ENCODE measurements at places on chromosomes 1 and 21.

DNA sequence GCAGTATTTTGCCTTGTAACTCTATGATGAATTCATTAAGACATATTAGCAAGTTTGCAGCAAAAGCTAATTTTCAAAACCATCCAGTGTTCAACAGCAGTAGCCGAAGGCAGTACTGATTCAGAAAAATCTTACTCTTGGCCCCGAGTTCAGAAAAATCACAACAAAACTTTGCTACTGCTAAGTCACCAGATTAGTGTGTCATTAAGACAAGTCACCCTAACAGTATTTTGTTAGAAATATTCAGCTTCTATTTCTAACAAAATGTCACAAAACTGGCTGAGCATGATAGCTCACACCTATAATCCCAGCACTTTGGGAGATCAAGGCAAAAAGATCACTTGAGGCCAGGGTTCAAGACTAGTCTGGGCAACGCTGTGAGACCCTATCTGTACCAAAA is 8.2 kb downstream of the GTF2B start:
- DNase-seq: no peak

DNA sequence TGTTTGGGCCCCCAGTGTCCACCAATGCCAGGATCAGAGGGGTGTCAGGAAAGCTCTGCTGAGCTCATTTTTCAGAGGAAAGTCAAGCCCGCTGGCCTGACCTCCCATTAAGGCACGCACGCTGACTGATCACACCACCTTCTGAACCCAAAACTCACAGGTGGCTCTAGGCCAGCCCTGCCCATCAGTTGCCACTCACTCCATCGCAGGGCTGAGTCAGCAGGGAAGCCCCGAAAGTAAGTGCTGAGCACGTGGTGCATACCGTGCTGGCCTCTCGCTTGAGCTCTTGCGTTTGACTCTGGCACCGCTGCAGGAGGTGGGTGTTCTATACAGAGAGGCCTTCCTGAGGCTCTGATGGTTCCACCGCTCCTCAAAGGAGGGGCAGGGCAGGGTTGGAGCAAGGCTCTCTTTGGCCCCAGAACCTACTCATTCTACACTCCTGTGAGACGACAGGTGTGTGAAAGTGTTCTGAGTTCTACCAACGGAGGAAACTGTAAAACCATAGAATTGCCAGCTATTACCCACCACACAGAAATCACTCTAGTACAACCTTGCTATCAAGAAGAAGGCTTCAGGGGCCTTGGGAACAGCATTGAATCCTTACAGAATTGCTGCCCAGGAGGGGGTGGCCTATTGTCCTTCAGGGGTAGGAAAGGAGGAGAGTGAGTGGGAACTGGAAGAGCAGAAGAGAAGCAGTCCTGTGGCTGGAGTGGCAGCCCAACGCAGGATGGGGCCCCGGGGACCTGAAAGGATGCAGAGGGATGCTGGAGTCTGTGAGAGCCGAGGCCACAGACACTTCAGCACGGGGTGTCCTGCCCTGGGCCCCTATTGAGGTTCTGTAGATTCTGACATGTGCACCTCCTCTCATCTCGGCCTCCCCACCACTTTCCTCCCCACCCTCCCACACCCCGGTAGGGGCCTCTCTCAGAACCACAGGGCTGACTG is 214.7 kb upstream of the EDN2 start:
- peak; percentile 14 for DNase-seq

DNA sequence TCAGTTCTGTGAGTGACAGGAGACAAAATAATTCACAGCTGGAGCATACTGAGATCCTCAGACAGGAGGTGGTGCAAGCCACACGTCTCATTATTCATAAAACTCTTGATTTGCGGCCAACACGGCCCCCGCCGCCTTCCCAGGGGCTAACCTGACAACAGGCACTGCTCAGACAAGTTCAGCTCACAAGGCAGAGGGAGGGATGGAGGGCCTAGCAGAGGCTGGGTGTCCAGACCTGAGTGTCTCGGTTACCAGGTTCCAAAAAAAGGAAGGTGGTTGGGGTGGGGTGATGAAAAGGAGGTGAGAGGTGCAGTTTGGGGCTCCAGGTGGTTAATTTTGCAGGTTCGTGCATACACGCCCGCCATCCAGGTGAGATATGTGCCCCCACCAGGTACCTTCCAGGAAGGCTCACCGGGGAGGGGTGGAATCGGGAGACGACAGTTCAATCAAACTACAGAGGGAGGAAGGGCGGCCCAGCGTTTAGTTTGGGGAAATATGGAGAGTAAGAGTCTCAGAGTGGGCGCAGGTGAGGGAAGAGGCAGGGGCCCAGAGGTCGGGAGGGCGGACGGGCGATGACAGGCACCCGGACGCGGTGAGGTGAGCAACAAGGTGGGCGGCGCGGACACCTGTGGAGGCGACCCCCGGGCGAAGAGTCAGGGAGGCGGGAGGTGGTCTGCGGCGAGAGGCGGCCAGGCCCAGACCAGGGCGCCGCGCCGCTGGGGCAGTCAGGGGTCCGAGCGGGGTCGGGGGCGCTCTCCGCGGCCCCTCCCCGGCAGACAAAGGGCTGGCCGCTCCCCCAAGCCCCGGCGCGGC is 629 bp downstream of the CTNNBIP1 start:
- DNase-seq: peak; percentile 20

- no peak for DNase-seq
Observed at GRCh38 chr1:117638759-117639158, 32.9 kb downstream of the TENT5C start.

GRCh38 chr1:237141502-237141901 is 99.5 kb downstream of the RYR2 start:
- no peak for DNase-seq

- DNase-seq: no peak
Observed at GRCh38 chr21:31786164-31786920, 54.4 kb upstream of the SCAF4 start.

- DNase-seq: no peak
Observed at GRCh38 chr1:6241887-6242740, 1.9 kb upstream of the HES3 start.

DNA sequence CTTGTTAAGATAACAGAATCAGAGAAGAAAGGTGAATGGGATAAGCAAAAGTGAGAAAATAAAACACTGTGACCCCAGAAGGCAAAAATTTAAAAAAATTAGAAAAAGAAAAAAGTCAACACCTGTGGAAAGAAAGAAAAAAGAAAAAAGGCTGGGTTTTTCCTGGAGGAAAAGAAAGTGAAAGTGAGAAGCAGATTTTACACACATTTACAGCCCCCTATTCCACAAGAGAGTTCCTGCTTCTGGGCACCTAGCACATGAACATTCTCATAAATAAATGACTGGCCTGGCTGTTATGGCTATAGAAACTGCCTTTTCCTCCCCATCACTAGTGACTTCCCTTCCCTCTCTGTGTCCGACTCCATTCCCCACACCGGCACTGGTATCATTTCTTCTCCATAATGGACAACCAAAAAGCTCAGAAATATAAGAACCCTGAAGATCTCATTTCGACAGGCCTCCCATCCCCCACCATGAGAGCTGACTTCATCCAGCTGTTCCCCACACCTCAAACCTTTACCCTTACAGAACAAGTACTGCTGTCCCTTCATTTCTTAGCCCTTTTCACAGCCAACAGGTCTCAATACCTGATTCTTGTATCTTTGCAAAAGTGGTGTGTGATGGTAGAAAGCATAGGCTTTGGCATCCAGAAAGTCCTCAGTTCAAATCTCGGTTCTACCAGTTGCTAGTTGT is 12.6 kb downstream of the MTF1 start:
- no peak for DNase-seq

- no peak for DNase-seq
Observed at GRCh38 chr1:243217349-243217748, 37.7 kb downstream of the CEP170 start.

DNA sequence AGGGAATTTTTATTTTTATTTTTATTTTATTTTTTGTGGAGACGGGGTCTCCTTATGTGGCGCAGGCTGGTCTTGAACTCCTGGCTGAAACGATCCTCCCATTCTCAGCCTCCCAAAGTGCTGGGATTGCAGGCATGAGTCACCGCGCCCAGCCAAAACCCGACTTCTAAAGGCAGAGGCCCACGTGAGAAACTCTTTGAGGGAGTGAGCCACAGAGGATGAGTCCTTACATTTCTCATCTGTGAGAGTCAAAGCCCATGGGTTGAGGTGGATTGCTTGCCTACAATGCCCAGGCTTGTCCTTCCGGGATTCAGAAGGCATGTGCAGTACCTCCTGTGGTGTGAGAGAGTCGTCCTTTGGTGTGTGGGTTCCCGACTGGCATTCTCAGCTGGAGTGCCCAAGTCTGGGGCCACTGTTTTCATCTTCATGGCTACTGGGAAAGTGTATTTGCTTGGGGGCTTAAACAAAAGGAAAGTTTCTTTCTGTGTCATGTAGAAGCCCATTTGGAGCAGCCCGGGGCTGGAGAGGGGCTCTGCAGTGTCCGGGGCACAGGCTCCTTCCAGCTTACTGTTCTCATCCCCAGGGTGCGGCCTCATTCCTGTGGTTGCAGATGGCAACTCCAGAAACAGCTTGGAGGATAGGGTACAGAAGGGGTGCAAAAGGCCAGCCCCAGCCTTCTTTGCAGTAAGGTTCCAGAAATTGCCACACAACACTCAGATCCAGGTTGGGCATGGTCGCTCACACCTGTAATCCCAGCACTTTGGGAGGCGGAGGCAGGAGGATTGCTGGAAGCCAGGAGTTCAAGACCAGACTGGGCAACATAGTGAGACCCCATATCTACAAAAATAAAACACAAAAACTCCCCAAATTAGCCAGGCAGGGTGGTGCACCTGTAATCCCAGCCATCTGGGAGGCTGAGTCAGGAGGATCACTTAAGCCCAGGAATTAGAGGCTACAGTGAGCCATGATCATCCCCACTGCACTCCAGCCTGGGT is 29.4 kb upstream of the CSF3R start:
- no peak for DNase-seq

DNA sequence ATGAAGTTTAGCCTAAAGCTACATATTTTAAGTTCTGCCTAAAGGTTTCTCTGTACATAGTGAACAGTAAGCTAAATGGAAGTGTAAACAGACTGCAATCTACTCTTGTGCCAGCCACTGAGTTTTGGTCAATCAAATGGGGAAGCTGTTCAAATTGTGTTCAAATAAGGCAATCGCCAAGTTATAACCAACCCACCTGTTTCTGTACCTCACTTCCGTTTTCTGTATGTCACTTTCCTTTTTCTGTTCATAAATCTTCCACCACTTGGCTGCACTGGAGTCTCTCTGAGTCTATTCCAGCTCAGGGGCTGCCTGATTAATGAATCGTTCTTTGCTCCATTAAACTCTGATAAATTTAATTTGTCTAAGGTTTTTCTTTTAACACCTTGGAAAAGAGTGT is 10.8 kb upstream of the THEM4 start:
- DNase-seq: peak; percentile 38

DNA sequence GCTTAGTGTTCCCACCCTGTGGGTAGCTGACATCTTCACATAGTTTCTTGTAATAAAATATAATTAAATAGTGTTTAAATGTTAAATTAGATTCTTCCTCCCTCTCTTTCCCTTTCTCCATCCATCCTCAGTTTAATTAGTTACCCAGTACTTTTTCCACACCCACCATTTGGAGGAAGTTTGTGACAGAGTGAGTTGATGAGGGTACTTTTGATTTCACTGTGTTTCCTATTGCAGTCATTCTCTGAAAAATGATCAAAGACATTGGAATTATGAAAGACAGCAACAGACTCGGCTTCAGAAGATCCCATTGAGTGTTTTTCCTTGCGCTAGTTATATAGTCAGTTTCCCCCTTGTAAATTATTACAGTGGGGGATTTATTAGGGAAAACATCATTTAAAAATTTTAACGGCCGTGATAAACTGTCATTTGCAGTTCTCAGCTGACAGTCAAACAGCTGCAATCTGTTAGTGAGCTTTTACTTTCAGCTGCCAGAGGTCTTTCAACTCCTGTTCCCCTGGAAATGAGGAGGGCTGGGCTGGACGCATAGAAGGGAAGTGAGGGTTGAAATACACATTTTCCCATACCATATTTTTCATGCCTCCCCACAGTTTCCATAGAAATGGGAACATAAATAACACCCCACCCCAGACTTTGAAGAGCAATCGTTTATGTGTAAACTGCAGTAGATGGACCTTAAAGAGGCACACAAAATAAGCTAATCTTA is 61.3 kb upstream of the CACYBP start:
- DNase-seq: no peak

DNA sequence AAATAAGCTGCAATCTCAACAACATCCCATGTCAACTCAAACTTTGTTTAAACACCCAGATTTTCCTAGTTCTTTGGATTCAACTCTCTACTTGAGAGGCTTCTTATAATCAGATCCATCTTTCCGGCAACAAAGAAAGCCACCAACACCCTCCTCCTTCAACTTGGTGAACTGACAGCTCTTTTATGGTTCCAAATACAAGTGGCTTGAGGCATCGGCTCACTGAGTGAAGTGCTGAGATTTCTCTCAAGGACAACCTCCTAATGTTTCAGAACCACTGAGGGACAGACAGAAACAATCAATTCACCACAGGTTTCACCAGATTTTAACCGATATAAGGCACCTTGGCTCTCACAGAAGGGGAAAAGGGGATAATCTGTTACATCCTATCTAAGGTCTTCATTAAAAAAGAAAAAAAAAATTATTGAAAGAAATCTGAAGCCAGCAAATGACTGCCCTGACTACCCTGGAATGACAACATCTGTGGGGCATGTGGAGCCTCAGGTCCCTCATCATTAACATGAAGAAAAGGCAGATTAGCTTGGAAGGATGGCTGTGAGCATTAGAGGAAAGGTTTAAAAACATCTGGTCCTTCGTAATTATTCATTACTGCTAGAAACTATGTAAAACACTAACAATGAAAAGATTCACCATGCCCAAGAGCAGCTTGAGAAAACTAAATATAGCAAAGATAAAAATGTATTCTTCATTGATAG is 50.9 kb downstream of the PTPN14 start:
- no peak for DNase-seq

GRCh38 chr1:79472067-79472656 is 465.6 kb upstream of the ADGRL4 start:
- no peak for DNase-seq

GRCh38 chr1:66809736-66810326 is 8.8 kb upstream of the INSL5 start:
- no peak for DNase-seq

GRCh38 chr1:184392067-184392466 is 5.2 kb downstream of the C1orf21 start:
- DNase-seq: no peak

- DNase-seq: no peak
Observed at GRCh38 chr1:226475142-226475511, 67.2 kb upstream of the PARP1 start.

GRCh38 chr1:92900539-92900938 is 60.7 kb downstream of the DIPK1A start:
- no peak for DNase-seq

DNA sequence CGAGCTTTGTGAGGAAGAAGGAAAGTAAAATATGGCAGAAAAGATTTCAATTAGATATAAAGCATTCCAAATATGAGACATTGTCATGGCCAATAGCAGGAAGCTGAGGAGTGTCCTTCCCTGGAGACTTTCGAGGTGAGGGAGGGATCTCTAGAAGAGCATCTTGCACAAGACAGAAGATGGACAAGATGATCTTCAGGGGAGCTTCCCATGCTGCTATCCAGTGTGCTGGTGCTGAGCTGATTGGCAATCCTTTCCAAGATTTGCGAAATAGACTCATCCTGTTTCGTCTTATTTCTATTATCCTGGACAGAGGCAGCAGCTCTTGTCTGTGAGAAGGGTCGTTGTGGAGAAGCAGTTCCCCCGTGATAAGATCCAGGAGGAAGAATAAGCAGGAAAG is 342.0 kb upstream of the CAMK1G start:
- no peak for DNase-seq

- no peak for DNase-seq
Observed at GRCh38 chr21:27681038-27681437, 714.1 kb upstream of the ADAMTS5 start.

GRCh38 chr1:50750021-50750619 is 209.9 kb downstream of the FAF1 start:
- peak; percentile 10 for DNase-seq

- peak; percentile 48 for DNase-seq
Observed at GRCh38 chr1:40762144-40762923, 21.3 kb upstream of the KCNQ4 start.

All from germinal center (tissue), 1 donor.